AML-193 (cell line): ENCODE measurements at places on chromosomes 2 and 18.

- no peak for DNase-seq
These were observed 6.7 kb upstream of the ATG16L1 start for GRCh38 chr2:233244818-233245217.

DNA sequence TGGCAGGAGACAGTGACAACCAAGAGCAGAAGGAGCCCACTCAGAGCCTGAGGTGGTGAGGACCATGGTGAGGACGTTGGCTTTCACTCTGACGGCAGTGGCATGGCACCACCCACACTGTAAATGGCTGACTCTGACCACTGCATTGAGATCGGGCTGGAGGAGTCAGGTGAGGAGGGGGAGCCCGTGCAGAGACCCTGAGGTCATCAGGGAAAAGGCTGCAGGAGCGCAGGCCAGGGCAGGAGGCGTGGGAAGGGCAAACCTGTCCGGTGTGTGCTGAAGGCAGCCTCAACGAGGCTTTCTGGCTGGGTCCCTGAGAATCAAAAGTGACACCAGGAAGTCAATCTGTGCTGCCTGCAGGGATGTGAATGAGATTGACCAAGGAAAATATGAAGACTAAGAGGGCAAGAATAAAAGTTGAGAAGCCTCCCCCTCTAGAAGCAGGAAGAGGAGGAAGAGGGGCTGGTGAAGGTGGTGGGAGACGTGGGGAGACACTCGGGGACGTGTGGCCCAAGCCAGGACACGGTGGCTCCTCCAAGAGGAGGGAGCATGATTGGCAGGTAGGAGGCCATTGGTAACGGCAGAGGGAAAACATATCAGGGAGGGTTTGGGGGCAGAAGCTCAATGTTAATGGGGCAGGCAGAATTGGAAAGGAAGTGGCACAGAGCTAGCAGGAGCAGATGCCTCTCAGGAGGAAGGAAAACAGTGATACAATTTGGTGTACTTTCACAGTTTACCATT is 2.0 kb upstream of the OR6B3 start:
- DNase-seq, result no peak

DNA sequence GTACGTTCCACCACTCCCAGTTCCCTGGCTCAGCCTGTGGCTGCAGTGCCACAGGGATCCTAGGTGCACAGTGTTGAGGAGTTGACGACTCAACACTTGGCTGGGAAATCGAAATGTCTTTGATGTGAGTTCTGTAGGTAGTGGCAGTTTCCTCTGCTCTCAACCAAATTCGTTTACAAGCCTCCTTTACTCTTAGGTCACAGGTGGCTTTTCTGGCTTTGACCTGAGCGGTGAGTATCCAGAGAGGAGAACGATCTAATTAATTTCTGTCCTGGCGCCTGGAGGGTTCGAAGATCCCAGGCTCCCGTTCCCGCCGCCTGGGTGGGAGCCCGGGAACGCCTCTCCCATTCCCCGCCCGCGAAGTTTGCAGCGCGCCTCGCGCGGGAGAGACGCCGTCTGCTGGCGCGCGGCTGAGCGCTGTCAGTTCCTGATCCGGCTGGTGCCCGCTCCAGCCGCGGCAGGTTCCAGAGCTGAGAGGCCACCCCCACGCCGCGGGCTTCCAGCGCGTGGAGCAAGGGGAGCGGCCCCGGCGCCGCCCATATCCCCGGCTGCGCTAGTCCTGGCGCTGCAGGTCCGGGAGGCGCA is at the start of gene LAMA3:
TSS of gene LAMA3 (plus strand) at position 423 of the 585 bp plus-strand sequence. CDS start 231 bp downstream, outside the sequence.
- DNase-seq, result no peak

DNA sequence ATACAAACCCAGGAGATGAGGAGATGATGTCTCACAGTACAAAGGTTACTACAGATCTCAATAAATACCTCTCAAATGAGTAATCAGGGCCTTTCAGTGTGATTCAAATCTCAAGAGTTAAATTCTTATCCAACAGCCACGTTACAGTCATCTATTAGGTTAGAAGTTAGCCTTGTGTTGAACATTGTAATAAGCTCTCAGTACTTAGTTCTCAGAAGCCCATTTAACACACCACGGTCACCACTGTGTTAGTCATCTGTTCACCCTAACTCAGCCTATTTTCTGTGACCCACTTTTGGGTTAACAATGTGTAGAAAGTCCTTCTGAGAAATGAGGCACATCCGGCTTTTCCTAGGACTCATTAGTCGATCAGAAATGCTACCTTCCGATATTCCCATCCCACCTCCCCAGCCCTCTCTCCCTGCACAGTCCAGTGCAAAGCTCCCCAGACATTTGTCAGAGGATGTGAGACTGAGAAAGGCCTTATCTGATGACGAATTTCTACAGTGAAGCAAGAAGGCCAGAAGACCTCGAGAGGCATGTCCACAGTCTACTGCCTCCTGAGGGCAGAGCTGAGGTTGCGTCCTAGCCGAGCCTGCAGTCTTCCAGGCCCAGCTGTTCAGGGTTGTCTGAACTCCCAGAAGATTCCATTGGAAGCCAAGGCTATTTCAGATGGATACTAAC is 92.6 kb downstream of the ACTR2 start:
- DNase-seq, result no peak

DNA sequence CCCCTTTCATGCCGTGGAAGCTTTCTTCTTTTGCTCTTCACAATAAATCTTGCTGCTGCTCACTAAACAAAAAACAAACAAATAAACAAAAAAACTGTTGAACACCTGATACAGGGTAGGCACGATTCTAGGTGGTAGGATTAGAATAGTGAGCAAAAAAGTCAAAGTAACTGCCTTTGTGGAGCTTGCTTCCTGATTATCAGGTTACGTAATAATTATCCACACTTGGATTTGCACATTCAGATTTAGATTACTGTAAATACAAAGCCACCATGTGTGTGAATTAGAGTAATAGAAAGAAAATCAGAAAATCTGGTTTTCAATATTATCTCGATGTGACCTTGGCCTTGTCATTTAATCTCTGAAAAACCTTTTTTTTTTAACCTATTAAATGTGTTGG is 307.1 kb downstream of the NRXN1 start:
- DNase-seq, result no peak

- DNase-seq, result no peak
These were observed 131.8 kb downstream of the BAZ2B start for GRCh38 chr2:159484532-159484931.

GRCh38 chr18:59893971-59894370 is 5.8 kb upstream of the PMAIP1 start:
- DNase-seq, result no peak

GRCh38 chr18:24076950-24077349 is 61.9 kb upstream of the CABYR start:
- DNase-seq, result no peak

DNA sequence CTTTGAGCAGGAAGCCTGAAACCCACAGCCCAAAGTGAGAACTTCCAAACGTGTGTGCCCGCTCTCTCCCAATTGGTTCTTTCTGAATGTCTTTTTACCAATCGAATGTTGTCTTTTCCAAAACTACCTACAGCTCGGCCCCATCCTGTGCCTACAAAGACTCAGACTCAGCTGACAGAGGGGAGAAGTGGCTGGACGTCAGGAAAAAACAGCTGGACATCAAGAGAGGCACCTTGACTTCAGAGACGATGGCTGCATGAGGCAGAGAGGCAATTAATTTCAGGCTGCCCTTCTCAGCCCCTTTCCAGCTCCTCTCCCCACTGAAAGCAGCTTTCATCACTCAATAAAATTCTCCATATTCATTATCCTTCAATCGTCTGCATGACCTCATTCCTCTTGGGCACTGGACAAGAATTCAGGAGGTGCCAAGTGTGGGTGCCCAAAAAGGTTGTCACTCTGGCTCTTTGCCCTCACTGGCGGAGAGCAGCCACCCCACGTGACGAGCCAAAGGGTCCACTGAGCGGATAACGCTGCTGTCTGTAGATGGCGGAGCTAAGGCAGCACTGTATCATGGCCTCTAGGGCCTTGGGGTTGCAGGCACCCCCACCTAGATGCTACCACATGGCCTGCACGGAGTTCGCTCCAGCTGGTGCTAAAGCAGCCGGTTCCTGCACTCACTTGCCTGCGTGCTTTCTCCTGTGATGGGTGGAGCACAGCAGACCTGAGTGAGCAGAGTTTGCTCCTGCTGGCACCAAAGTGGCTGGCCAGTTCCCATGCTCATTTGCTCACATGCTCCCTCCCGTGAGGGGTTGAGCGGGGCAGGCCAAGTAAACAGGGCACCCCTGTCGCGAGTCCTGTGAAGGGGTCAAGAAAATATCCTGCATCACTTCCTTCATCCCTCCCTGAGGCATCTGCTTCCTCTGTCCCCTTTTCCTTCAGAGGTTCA is 37.9 kb downstream of the FAM210A start:
- DNase-seq, result no peak

DNA sequence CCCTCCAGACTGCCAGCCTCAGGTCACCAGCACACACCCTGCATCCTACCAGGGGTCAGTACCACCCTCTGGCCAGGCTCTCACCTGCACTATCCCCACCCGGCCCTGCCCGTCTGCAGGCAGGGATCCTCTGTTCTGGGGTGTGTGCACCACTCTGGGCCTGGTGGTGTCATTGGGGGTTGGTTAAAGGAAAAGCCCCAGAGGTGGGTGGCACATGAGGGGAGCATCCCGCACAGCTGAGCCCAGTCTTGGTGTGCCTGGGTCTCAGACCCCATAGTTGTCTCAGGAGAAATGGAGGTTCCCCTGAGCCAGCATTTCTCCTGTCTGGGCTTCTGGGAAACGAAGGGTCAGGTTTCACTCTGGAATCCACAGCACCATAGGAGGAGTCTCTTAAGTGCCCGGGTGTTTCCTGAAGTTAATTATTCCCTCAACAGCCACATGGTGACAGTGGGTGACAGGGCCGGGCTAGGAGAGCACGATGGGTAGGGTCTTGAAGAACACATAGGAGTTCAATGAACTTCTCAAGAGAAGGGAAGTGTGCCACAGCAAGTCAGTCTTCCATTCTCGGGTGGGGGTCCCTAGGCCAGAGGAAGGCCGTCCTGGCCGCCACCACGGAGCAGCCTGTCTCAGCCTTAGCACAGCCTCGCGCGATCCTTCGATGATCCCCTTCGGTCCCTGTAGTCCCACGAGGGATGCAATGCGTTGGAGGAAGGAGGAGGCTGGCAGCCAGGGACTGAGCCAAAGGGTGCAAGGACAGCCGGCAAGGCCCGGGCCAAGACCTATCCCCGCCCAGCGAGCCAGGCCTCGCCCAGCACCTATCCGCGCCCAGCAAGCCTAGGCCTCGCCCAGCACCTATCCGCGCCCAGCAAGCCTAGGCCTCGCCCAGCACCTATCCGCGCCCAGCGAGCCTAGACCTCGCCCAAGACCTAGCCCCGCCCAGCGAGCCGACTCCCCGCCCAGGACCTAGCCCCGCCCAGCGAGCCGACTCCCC is 1.1 kb upstream of the FARP2 start:
- DNase-seq, result no peak

GRCh38 chr2:40228310-40228709 is 223.6 kb downstream of the SLC8A1 start:
- no peak for DNase-seq

- DNase-seq, result no peak
These were observed 200.5 kb upstream of the HDAC4 start for GRCh38 chr2:239601201-239601851.

- no peak for DNase-seq
These were observed 5.3 kb upstream of the ACADL start for GRCh38 chr2:210230518-210230917.

DNA sequence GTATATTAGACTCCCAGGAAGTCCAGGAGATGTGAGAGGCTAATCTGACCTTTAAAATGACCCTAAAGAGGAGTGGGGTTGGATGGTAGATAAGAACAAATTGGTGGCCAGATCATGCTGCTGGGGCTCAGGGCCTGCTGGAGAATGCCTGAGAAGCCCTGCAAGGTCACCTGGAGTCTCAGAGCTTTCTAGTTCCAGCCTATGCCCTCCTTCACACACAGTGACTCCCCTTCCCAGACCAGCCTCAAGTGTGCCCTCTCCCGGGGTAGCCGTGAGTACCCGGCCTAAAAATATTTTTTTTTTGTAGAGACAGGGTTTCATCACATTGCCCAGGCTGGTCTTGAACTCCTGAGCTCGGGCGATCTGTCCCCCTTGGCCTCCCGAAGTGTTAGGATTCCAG is 44.2 kb upstream of the FZD5 start:
- DNase-seq, result peak; percentile 3

- no peak for DNase-seq
These were observed 158.6 kb downstream of the HNMT start for GRCh38 chr2:138122891-138123290.

- DNase-seq, result no peak
These were observed 86.7 kb downstream of the TTC27 start for GRCh38 chr2:32714521-32714920.

- DNase-seq, result peak; percentile 60
These were observed 18.9 kb upstream of the SLC38A11 start for GRCh38 chr2:164974221-164974620.

DNA sequence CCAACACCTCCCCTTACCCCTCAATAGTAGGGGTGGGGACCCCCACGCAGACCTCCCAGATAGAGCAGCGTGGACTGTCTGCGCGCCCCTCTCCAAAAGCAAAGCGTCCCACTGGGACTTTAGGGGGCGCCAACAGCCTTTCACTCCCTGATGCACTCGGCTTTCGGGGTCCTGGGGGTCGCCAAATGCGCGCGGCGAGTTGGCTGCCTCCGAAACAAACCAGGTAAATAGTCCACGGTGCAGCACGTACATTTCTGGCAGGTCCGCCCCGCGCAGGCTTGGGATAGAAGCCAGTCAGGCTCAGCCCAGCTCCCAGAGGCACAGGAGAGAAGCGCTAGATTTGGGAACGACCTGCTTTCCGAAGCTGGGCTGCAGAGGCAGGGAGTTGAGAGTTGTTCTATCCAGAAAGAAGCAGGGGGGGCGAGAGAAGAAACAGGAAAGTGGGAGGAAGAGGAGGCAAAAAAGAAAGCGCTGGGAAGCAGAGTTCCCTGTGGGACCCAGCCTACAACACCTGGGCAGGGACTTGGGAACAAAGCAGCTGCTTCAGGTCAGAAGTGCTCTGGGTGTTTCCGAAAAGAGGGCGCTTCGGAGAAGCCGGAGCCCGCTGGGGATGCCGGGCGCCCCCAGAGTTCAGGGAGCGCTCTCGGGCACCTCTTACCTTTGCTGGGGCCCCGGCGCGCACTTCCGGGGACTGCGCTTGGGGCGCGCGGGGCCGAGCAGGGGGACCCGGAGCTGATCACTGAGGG is 544 bp downstream of the EVA1A start:
- no peak for DNase-seq

DNA sequence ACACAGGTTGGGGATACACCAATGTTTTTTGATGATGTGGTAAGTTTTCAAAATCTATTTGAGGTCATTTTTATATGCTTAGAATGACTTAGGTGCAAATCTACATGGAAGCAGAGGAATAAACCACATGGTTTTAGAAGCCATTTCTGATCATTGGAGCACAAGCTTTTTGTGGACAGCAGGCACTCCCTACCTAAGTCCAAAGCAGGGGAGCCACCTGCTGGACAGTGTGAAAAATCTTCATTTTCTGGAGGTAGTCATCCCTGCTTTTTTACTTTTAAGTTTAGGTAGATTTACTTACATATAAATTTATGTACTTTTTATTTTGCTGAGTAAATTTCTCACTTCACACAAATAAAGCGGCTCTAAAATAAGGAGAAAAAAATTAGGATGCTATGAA is 323.2 kb downstream of the PLCL1 start:
- peak; percentile 50 for DNase-seq

DNA sequence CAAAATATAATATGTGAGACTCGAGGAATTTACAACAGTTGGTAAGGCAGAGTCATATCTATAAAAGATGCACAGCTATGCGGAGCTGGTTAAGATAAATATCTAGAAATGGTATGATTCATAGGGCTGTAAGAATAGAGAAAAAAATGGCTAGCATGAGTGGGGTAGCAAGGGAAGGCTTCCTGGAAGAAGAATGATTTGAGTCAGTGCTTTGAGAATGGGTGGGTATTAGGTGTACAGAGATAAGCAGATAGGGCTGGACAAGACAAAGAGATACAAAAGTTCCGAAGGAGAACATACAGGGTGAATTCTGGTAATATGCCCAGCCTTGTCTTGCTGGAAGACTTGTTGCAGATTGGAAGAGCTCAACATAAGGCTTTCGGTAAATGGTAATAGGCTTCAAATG is 291.5 kb upstream of the CCDC68 start:
- DNase-seq, result no peak
